Regular cardiac myocyte (primary cell): ENCODE measurements at places on chromosomes 5 and 9. TPM values are rescaled to one million over a fixed set of nuclear protein-coding genes. Genes with fewer than 3 reads are reported as not detected.

IL5 gene
- total RNA-seq: 0.28 TPM in 1 of 2 replicates, not detected in the other

NSG2 gene
- under 0.01 TPM in 1 of 2 replicates, not detected in the other for total RNA-seq

ZNF454 gene
- 0.96 and 2.0 TPM in 2 replicates for total RNA-seq

SLC36A2 gene
- total RNA-seq: not detected in 2 replicates

PCDHA7 gene
- 0.58 and 2.5 TPM in 2 replicates for total RNA-seq

TMEM252 gene
- total RNA-seq: not detected in 2 replicates

NMUR2 gene
- total RNA-seq: not detected in 2 replicates

JAKMIP2 gene
- under 0.01 TPM in 2 replicates for total RNA-seq

PRR7 gene
- total RNA-seq: 6.2 and 10.9 TPM in 2 replicates

CYLC2 gene
- total RNA-seq: not detected in 2 replicates

ESM1 gene
- 42.3 and 338 TPM in 2 replicates for total RNA-seq

PTGER4 gene
- total RNA-seq: 9.6 and 11.0 TPM in 2 replicates

PPP2R2B gene
- total RNA-seq: 1.7 TPM in 1 of 2 replicates, not detected in the other

RNF208 gene
- total RNA-seq: 0.19 and 0.28 TPM in 2 replicates

SLC6A19 gene
- not detected in 2 replicates for total RNA-seq

DEPDC1B gene
- 1.1 and 13.6 TPM in 2 replicates for total RNA-seq

FRMPD1 gene
- not detected in 2 replicates for total RNA-seq
